AG10803 (cell line): ENCODE measurements at places on chromosomes 5 and 9.
A peak's percentile ranks its signal among the peaks of the same experiment; 100 is the strongest.

DNA sequence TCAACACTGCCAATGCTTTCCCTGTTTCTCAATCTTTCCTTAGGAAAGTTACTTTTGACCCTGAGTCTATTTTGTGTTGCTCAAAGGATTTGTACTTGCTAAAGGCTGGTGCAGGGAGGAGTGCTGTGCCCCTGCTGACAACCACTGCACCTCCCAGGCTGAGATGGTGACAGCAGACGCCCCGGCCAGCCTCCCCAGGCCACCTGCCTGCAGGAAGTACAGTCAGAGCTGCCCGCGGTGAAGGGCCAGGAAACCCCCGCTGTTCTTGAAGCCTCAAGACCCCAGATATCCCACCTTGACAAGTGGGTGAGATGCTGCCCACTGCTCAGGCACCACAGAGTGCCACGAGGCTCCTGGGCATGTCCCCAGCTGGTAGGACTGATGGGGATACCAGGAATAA is 44.2 kb upstream of the CKMT2 start:
- DNase-seq, result no peak

DNA sequence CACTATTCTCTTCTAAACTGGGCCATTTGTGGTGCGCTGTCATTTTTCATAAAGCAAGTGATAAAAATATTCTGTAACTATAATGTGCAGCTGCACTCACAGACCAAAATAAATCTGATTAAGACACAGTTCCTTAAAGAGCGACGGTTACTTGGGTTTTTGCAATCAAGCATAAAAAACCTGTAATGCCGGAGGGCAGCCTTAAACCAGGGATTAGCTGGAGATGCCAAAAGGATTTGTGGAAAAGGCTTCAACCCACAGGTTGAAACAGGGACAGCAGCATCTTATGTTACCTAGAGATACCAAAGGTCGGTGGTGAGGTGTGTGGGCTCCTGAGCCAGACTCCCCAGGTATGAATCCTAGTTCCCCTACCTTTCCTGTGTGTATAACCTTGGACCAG is 49.3 kb downstream of the CTNND2 start:
- no peak for DNase-seq

DNA sequence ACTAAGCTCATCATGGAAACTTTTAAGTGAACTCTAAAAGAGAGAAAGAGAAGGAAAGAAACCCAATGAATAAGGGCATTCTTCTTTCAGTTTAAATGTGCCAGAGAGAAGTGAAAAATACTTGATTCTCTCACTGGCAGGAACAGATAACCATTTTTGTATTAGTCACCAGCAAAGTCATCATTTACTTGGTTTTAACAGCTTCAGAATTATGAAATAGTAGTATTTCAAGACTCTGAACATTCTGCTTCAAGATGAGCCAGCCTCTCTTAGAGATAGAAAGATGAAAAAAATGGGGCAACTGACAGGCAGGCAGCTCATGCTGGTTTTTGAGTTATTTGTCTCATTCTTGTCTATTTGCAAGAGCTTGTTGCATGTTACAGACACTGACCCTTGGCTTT is 103.5 kb downstream of the GCNT1 start:
- DNase-seq, result peak; percentile 80

DNA sequence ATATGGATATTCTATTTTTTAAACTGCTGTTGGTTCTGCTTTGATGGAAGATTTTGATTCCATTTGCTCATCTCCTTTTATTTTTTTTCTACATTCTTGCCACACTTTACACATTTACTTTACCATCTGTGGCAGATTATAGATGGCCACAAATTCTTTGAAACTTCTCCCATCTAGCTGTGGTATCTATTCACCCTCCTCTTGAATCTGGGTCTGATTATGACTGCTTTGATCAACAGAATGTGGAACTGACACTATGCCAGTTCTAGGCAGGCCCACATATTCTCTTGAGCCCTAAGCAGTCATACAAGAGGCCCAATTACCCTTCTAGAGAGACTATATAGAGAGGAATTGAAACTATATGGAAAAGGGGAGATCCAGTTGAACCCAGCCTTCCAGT is 439.0 kb upstream of the PTGER4 start:
- peak; percentile 67 for DNase-seq

DNA sequence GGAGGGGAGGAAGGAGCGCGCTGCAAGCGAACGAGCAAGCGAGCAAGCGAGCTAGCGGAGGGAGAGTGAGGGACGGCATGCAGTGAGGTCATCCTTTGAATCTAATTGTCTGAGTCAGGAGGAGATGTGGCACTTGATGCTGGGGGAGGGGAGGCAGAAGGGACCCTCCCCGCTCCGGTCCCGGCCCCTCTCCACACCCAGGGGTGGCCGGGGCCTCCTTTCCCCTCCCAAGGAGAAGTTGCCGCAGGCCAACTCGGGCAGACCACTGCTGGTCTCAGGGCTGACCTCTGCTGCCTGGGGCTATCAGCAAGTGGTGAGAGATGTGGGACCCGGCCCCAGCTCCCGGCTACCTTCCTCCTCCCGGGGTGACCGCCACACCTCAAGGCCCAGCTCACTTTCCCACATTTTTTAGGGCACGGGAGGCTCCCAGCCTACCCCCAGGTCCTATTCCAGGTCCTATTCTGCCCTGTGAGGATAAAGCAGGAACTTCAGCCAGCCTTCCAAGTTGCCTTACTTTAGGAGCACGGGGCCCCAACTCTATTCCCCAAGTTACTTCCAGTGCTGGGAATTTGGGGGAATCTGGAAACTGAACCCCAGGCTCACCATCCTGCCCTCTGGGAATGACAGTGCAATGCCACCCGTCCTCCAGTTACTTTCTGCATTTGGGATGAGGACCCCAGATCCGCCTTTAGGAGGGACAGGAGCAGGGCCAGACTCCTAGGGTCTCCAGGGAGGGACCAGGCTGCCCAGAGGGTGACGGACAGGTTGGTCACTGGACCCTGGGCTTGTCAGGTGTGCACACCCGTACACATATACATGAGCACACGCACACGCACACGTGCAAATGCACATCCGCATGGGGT is 11.1 kb downstream of the CNTFR start:
- DNase-seq, result peak; percentile 38

GRCh38 chr9:82333671-82334070 is 345.1 kb downstream of the SPATA31D1 start:
- DNase-seq, result no peak

- peak; percentile 81 for DNase-seq
These were observed 11.0 kb downstream of the TMEM268 start for GRCh38 chr9:114621975-114622609.

DNA sequence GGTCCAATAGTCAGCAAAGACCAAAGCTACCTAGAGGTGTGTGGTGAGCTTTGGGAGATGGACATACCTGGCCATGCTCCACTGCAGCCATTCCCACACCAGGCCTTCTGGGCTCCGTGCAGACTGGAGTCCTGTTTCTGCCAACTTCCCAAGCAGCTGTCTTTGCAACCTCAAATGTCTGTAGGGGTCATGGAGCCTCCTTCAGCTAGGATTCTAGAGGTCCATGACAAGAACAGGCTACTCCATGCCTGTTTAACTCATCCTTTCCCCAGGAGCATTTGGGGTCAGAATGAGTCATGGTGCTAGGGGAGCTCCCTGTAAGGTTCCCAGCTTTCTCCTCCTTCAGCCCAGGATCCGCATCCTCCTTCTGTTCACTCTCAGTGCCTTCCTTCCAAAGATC is 17.1 kb downstream of the VPS13A start:
- no peak for DNase-seq

DNA sequence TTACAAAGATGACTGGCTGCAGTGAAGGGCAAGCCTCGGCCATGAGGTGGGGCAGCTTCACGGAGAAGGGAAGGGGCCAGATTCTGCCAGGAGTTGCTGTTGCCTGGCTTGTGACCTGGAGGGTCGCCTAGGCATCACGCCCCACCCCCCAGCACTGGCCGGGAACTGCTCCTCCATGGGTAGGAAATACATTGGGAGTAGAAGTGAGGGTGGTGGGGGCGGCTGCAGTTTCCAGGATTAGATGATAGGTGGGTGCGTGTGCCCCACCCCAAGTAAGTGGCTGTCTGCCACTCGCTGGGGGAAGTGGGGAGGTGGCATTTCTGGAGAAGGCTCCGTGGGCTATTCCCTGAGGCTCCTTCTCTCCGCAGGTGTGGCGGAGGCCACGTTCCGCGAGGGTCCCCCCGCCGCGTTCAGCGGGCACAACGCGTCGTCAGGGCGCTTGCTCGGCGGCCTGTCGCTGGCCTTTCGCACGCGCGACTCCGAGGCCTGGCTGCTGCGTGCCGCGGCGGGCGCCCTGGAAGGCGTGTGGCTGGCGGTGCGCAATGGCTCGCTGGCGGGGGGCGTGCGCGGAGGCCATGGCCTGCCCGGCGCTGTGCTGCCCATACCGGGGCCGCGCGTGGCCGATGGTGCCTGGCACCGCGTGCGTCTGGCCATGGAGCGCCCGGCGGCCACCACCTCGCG is 16.9 kb downstream of the CRB2 start:
- DNase-seq, result no peak

DNA sequence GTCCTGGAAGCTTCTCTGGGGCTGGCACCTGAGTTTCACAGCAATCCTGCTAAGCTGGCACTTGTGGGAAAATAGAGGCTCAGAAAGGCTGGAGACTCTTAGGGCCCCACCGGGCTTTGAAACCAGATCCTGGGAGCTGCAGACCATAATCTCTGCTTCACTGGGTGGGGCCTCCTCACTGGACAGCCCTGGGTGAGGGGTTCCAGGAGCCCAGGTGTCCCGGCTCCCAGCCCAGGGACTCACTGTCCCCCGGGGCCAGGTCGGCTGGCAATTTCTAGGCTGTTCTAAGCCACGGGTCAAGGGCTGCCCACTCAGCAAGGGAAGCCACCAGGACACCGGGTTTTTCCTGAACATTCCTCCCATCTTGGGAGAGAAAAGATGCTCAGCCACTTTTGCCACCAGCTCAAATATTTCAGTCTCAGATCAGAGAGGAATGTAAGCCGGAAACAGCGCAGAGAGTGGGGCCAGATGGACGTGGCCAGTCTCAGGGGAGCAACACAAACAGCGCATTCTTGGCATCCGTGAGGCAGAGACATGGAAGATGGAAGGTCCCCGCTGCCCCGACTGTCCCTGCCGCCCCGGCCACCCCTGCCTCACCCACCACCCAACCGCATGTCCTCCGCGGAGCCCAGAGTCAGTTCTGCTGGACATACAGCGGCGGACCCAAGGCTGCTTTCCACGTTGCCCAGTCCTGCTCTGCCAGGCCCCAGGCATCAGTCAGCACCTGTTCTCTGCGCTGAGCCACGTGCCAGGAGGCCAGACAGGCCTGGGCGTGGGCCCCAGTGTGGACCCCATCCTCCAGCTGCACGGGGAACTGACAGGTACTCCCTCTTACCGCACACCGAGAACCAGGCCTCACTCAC is 72.6 kb downstream of the VAV2 start:
- DNase-seq, result no peak
